Amygdala (tissue), 56 donors: ENCODE measurements at places on chromosomes 12 and 14.

DNA sequence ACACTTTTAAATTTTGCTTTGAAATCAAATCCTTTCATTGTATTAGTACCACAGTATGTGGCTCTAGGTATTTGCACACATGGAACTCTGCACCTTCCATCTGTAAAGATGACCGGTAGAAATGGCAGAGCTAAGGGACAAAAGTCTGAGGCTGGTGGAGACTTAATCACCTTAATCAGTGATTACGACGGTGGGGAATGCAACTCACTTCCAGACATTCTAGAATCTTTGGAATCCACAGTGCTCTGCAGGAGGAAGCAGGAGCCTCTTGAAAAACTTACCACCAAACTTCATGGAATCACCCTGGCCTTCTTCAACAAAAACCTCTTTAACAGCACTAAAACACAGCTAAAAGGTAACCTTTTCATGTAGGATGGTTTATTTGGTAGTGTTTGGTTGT lies 3.9 kb upstream of the DACT1 start:
- DNase-seq: no peak

- DNase-seq: no peak
These were observed 12.1 kb downstream of the GPRC5D start for GRCh38 chr12:12939888-12940287.

- no peak for DNase-seq
These were observed 63.8 kb downstream of the CDC42BPB start for GRCh38 chr14:102993523-102993922.

- no peak for DNase-seq
These were observed 179.2 kb downstream of the KICS2 start for GRCh38 chr12:64042911-64043310.

DNA sequence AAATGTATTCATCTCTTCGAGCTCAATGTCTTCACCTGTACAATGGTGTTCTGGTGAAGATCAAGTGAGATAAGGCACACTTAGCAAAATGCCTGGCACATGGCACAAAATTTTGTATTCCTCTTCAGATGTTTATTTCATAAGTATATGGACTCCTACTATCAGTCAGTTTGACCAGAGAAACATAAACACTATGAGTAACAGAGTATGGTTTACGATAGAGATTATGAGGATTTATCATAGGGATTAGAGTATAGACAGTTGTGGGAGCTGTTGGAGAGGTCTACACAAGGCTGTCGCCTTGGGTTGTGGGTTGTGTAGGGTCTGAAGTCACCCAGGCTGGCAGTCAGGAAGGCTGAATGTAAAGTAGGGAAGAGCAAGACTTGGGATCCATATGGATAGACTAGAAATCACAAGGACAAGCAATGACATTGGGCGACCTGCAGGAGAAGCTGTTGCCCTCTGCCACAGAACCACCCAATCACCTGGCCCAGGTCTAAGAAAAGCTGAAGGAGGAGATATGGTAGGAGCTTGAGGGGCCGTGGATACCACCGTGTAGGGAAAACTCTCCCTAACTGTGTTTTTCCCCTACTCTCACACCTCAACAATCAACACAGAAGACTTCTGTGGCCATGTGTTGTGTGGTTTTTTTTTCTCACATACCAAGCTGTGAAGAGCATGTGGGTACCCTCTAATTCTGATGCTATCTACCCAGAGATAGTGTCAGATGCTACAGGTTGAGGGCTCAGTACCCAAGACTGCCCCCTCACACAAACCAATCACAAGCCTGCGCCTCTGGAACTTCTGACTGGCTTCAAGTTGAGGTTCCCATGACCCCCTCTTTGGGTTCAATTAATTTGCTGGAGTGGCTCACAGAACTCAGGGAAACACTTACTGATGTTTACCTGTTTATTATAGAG lies 27.2 kb upstream of the RESF1 start:
- no peak for DNase-seq

- DNase-seq: no peak
These were observed 977 bp downstream of the HEATR5A start for GRCh38 chr14:31419179-31419966.

- no peak for DNase-seq
These were observed 263.2 kb downstream of the ADAMTS20 start for GRCh38 chr12:43288671-43289425.

DNA sequence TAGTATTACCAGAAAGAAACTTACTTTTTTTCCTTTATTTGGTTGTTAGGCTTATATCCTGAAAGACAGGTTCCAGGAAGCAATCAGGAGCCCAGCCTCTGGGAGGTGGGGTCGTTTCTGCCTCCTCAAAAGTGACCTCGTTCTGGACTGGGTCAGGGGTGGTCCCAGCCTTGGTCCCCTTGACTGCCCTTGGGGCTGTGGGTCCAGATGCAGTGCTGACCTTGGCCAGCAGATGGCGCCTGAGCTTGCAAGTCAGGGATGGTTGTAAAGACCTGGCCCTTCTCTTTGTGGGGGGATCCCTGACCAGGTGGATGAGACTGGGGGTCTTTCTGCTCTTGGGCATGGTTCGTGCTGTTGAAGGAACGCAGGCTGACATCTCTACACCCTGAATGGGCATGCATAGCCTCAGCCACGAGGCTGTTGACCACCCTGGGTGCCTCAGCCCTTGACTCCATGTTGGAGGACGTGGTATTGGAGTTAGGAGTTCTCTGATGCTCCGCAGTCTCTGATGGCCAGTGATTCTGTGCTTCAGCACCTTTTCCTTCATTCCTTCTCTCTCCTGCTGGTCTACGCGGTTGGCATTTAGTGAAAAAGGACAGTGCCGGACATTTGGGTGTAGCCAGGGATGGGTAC lies 62.4 kb downstream of the ADCK1 start:
- DNase-seq: peak; percentile 17

DNA sequence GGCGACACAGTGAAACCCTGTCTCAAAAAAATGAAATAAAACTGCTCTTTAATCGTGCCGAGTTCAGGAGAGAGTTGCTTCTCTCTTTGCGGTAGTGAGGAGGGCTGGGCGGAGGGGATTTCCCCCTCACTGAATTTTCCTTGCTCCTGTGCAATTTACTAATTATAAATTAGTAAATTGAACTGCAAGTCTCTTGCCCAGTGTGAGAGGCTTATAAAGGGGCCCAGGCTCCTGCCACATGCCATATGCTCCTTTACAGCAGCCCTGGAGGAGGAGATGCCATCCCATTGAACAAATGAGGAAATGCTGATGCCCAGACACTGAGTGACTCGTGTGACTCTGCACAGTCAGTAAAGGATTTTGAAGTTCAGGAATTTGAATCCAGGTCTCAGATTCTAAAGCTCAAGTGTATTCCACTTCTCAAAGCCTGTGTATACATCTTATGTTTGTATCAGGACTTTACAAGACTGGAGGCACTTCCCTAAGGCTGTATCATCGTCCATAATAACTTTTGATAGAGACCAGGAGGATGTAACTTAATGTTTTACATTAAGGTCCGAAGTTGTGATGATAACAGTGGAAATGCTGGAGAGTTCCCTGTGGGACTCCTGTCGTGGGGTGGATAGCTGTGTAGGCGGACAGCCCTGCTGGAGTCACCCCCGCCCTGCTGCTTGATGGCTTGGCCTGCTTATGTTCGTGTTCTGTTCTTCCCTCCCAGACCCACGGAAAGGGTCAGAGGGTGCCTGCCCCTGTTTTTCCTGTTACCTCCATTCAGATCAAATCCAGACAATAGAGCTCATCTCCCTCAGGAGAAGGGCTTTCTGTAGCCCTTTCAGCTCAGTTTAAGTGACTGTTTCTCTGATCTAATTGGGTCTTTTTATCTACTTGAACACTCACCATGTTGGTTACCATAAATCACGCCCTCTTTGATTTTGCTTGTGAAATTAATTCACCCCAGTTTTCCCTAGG lies 13.9 kb downstream of the PELI2 start:
- DNase-seq: no peak

DNA sequence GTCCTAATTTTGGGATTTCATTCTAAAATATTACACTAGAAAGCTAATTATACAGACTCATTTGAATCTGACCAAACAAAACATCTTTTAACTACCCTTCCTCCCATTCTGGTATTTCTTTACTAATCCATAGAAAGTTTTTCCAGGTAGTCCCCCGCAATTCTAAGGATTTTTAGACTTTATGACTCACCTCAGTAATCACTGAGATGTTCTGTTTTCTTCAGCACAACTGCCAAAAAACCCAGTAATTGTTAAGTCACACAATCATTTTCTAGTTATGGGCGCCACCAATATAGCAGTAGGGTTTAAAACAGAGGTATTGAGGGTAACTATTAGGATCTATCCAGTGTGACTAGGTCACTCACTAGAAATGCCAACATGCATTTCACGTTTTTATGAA lies 1.6 kb upstream of the ARID4A start:
- no peak for DNase-seq

DNA sequence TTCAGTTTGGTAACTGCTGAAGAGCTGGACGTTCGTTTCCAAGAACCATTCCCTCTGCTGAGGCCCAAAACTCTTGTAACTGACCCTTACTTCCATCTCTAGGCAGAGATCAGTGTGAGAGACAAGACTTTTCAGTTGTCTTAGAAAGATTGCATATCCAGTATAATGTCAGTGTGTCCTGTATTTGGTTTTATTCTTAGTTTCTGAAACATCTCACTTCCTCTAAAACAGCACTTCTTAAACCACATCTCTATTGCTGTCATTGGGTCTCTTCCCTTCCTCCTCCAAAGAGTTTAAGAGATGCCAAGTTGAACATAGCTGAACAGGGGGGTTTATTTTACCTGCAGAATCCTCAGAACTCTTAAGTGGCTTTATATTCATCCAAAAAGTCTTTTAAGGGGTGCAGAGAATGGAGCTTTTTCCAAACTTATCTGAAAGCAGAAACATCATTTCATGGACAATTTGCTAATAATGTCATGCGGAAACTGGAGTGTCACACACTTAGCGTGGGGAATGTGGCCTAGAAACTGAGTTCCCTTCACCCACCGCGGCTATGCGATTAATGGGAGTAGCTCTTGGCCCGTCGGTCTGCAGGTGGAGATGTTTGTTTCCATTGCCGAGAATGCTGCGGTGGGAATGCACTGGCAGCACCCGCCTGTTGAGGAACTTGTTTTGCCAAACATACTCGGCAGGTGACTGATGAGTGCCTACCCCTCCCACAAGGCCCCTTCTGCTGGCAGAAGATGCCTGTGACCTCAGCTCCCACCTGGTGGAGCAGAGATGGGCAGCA lies 148.2 kb downstream of the ADGRD1 start:
- no peak for DNase-seq

- no peak for DNase-seq
These were observed 1.5 kb downstream of the WNK1 start for GRCh38 chr12:753611-754472.

DNA sequence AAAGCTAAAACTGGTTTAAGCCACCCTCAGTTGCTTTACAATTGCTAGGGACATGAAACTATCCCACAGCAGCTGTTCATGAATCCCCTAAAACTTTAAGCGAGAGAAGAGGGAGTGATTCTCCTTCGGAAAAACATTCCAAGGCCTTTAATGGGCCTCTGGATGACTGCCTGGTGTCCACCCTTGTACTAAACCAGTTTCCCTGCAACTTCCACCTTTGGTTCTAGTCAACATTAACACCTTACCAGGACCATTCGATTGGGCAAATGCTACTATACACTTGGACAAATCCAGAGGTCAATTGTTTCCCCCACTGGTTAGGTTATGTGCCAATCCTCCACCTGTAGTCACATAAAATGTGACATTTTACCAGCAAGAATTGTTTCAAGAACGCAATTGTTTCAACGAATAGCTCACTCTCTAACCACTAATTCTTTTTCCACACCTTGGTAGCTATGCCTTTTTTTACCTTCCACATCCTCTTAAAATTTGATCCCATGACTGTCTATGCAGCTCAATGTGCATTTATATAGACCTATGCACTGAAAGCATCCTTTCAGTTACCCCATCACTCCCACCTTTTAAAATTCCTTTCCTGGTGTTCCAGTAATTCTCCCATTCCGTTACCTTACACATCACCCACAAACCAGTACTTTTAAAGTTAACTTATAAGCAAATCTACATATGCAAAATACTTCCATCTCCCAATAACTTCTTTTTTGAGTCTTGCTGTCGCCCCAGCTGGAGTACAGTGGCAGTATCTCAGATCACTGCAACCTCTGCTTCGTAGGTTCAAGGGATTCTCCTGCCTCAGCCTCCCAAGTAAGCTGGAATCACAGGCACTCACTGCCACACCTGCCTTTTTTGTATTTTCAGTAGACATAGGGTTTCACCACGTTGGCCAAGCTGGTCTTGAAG lies 3.6 kb downstream of the UBC start:
- no peak for DNase-seq

- no peak for DNase-seq
These were observed 15.2 kb downstream of the FGFR1OP2 start for GRCh38 chr12:26953447-26953846.

DNA sequence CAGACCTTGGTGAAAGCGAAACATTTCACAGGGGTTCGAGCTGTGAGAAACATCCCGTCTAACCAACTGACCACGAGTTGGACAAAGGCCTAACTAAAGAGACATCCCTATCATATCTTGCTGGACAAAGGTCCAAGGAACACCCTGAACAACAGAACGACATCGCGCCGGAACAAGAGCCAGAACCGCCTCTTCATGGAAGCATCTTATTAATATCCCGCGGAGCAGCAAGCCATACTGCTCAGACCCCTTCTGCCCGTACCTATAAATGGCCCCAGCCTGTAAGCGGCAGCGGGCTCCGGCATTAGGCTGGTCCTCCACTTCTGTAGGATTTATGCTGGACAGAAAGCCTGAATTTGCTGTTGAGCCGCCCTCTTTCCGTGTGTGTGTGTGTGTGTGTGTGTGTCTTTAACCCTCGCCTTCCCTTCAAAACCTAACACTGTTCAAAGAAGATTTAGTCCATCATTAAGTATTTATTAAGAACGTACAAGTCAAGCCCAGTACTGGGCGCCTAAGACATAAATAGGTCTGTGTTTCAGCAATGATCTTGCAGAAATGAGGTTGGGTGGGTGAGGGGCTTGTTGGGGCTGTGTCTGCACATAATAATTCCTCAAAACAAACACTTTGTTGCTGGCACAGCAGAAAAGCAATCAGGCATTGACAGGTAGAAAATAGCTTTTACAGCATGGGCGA lies 1.9 kb downstream of the SLC6A15 start:
- DNase-seq: peak; percentile 28

GRCh38 chr14:68758301-68758700 lies 34.6 kb downstream of the ZFP36L1 start:
- DNase-seq: no peak

- DNase-seq: no peak
These were observed 14.0 kb downstream of the RNASE2 start for GRCh38 chr14:20969336-20969735.

DNA sequence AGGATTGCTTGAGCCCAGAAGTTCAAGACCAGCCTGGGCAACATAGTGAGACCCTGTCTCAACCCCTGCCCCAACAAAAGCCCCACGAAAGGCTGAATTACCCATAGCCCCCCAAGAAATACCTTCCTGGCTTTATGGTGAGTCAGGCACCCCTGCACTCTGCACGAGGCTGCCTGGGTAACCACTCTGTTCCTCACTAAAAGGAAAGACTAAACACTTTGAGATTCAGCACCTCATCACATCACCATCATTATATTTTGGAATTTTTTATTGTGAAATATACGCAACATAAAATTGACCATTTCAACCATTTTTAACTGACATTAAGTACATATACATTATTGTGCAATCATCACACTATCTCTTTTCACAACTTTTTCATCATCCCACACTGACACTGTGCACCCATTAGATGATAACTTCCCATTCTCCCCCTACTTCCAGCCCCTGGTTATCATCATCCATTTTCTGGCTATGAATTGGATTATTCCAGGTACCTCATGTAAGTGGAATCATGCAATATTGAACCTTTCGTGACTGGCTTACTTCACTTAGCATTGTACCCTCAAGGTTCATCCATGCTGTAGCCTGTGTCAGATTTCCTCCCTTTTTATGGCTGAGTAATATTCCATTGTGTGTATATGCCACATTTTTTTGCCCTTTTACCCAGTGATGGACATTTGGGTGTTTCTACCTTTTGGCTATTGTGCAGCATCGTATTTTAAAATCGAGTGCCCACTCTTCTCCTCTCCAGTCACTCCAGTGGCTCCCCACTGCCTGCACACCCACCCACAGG lies 51.5 kb downstream of the TSPAN9 start:
- DNase-seq: no peak
